Stimulated activated CD4-positive, alpha-beta T cell treated with anti-CD3 and anti-CD28 coated beads, Interleukin-1b, Interleukin-23, amount 100 ng/mL, for 4 hours (primary cell): ENCODE measurements at places on chromosomes 12 and 14.

GRCh38 chr12:81005606-81006005 is 67.9 kb upstream of the LIN7A start:
- DNase-seq = no peak

GRCh38 chr14:84228702-84229101 is 1301.2 kb upstream of the FLRT2 start:
- DNase-seq = no peak

DNA sequence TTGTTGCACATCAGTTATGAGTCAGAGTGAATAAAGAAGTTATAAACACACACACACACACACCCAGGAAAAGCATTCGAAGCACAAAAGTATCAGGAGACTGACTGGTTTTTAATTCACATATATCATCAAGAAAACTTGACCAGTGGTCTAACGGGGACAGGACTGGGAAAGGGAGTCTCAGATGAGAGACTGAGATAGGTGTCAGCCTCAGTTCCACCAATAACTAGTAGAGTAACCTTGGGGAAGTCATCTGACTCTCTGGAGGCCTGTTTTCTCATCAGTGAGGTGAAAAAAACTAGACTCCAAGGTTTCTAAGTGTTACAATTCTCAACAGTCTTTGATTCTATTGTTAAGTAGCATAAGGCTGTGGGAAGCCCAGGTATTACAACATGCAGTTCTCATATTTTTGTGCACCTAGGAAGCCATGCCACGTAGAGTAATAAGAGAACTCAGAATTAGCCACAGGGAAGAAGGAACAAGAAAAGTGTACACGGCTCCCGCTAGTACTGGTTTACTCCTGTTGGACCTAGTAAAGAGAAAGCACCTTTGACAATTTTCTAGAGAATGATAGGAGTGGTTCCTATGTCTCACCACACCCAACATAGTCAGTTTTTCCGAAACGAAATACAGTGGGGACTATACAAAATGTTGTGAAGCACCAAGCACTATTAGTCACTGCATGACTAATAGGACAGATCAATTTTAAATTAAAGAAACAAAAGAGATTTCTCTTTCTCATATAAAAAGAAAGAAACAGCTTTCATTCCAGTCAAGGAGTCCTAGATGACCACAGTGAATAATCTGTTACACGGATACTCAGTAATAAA is 5.0 kb downstream of the PPTC7 start:
- DNase-seq = no peak

DNA sequence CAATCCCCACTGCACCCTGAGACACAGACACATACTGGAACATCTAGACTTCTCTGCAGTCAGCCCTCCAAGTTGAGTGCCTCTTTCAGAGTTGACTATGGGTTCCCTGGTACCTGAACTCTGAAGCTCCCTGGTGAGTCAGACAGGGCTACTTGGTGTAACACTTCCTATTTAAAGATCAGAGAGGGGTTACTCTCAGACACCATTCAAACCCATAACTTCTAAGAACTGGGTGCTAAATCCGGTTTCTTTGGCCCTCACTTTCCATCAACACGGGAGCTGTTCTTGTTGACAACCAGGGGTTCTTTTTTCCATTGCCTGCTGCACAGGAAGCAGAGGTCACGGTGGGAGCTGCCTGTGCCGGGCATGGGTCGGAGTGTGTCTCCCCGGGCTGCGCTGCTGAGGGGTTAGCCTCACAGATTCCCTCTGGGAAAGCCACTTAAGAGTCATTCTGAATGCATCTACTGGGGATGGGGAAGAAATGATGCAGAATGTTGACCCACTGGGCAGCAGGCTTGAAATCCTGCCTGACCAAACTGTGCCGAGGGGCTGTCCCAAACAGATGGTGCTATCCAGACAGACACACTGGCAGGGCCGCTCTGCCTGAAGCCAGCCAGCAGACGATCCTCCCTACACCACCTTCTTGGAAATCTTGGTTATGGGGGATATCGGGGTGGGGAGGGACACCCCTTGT is 74.1 kb downstream of the PITPNM2 start:
- peak; percentile 43 for DNase-seq

DNA sequence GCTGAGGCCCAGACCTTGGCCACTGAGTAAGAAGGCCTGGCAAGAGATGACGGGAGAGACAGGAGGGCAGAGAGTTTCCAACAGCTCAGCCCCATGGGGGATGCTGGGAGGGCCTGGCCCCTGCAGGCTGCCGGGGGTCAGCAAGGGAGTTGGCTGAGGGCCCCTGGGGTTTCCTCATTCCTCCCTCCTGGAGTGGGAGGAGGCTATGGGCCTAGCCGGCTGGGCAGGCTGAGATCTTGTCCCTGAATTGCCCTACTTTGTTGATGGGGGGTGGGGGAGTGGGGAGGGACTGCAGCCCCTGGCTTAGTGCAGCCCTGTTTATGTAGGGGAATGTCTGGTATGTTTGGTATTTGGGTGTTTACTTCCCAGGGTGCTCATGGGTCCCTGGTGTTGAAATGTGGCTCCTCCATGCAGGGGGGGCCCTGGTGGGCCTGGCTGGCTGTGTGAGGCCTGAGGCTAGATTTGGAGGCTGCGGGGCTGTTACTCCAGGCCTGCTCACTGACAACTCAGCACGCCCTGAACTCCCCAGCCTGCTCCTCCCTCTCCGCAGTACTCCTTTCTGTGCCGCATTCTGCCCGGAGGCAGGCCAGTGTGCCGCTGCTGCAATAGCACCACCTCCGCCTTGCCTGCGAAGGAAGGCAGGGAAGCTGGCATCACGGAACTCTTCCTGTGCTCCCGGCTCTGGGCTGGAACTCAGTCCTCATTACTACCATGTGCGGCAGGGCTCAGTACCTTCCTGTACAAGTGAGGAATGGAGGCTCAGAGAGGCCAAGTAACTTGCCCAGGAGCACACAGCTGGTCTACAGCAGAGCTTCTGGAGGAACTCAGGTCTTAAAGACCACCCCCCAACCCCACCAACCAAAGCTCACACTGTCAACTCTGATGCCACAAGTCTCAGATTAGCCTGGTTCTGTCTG is 25.3 kb downstream of the JDP2 start:
- no peak for DNase-seq

- DNase-seq = no peak
These were observed 286.8 kb downstream of the LRIG3 start for GRCh38 chr12:58633479-58633878.
